ENCODE measurements at places on chromosomes 3 and 15.

- no peak for DNase-seq
Observed at GRCh38 chr15:66771351-66771650, 69.3 kb downstream of the SMAD6 start.

GRCh38 chr3:185152410-185153170 is at the start of gene C3orf70:
TSS of gene C3orf70 (minus strand) at chr3:185153060. CDS start at chr3:185152823, 237 bp downstream.
- peak; percentile 59 for DNase-seq

- DNase-seq = no peak
Observed at GRCh38 chr15:88736204-88736603, 67.0 kb upstream of the ACAN start.

GRCh38 chr3:172138792-172139507 is 99.6 kb downstream of the FNDC3B start:
- DNase-seq = no peak

- DNase-seq = no peak
Observed at GRCh38 chr15:59994888-59995557, 9.1 kb upstream of the FOXB1 start.

DNA sequence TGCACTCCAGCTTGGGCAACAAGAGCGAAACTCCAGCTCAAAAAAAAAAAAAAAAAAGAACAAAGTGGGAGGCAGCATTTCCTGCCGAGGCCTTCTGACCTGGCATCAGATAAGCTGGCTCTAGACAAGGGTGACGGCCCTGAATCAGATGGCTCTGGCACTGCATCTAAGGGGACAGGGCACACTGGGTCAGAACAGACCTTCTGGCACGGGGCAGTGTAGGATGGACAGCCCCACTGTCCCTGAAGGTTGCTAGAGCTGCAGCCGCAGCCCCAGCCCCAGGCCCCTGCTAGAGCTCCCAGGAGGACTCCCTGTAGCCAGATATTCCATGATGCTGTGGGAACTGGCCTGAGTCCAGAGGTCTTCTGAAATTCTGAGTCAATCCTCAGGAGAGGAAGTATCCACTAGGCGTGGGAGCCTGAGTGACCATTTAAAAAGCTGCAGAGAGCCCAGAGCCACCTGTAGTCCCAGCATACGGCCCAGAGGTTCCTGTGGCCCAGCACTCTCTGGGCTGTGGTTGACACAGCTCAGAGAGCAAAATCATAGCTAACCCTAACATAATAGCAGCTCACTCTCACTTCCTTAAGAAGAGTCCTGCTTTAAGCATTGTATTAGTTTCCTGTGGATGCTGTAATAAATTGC is 69.2 kb upstream of the MFGE8 start:
- DNase-seq = no peak

GRCh38 chr3:171850320-171850959 is 7.3 kb downstream of the TMEM212 start:
- no peak for DNase-seq

DNA sequence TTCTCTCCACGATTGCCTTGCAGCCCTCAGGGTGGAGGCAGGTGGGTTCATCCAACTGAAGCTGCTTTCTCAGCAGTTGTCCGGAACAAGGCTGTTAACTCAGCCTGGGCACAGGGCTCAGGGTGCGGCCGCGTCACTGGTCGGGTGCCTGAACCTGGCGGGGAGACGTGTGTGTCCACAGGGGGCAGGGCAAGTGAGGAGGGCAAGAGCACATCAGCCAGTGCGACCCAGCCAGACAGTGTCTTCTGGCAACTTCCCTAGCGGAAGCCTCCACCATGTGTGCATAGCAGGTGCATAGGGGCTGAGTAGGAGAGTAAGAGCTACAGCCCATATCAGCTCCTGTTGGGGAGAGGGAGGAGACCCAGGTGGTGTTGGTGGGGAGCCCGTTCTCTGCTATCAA is 150.4 kb upstream of the THRB start:
- no peak for DNase-seq

DNA sequence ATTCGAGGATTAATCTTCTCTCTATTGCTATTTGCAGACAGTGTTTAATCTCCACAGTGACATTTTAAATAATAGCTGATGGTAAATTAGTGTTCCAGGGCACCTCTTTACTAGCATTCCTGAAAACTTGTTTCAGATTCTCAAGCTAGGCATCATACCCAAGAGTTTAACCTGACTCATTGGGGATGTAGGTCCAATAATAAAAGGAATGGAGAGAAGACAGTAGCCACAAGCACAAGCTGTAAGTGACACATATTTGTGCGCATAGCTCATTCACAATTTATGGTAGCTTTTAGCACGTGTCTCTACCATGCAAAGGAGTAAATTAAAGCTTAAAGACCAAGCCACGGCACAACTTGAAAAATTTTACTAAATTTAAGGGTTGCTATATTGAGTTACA is 171.3 kb upstream of the FAM3D start:
- no peak for DNase-seq

GRCh38 chr3:108345492-108346205 is 49.3 kb downstream of the HHLA2 start:
- DNase-seq = no peak

DNA sequence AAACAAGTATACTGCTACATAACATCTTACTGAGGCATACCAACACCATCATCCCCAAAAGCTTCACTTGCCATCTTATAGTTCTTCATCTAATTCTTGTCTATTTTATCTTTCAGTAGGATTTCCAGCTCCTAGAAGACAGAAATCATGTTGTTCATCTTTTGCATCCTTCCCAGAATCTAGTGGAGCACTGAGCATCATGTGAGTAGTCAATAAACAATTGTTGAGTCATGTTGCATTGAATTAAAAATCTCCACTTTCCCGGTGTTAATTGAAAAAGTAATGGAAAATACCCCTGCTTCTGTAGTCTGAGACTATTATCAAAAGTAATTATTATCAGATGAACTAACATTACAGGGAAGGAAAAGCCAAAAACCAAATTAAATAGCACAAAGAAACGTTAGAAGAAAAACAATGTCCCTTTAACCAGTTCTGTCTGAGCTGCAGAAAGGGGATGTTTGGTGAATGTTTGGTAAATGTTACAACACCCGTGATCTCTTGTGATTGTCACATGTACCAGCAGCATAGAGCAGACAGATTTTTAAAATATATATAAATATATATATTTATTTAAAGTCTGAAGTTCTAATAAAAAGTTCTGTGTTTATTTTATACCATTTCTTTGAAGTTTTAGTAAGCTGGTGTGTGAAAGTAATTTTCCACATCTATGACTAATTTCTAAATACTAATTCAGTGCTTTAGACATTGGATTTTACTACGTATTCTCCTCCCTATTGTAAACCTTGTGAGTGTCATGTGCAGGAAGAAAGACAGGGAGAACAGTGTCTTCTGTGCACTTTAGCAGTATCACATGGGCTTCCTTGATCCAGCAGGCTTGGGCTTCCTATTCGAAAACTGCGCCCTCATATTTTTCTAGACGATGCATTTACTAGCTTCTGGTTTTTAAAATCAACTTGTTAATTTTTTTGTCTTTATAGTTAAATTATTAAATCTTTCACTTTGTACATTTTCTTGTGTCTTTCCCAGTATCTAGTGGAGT is 85.6 kb downstream of the RAP2B start:
- DNase-seq = no peak

- DNase-seq = no peak
Observed at GRCh38 chr15:48862705-48863104, 15.2 kb upstream of the EID1 start.

DNA sequence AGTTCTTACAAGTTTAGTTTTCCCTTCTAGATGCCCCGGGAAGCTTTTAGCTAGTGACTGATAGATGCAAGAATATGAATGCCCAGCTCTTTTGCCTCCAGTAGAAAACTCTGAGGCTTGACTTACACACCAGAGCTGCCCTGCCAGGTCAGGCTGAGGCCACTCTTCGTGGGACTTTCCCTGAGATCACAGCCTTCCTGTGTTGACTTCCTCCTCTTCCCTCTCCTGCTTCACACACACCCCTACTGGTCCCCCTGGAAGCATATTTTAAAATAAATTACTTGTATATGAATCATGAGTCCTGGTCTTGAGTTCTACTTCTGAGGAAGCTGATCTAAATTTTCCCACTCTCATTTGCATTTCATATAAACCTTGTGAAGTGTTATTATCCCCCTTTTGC is 413.7 kb downstream of the PDCD6IP start:
- DNase-seq = no peak

- DNase-seq = no peak
Observed at GRCh38 chr3:71350998-71351397, 232.5 kb downstream of the FOXP1 start.

- no peak for DNase-seq
Observed at GRCh38 chr15:65619626-65620290, 2.0 kb upstream of the SLC24A1 start.

GRCh38 chr3:29291982-29292363 is 11.1 kb downstream of the RBMS3 start:
- no peak for DNase-seq

DNA sequence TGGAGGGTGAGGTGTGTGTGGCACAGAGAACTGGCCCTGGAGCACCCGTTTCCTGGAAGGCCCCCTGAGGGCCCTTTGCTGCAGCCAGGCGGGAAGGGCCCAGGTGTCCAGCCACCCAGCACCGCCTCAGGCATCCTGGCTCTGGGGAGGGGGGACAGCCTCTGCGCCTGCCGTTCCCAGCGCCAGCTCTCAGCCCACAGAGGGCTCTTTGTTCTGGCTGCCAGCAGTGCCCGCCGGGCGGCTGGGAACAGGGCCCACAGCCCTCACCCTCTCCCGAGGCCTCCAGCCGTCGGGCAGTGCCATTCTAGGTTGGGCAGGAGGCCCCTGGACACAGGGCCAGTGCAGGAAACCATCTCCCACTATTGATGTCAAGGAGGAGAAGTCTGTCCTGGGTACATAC is 8.3 kb downstream of the SLC38A3 start:
- no peak for DNase-seq

DNA sequence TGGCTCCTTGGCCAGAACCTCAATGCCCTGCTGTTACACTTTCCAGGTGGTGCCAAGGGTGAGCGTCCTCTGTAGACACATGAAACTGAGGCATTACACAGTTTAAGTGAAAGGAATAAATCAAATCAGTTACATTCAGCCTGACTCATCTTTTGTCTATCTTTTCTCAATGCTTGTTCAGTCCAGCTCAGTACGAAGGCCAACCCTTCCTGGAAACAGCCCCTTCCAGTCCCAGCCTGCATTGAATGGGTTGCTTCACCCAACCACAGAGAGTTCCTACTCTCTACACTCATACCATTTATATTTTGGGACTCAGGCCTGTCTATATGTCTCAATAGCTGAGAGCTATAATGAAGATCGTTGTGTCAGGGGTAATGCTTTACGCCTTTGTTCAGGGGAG is 363.6 kb downstream of the RORA start:
- DNase-seq = no peak

GRCh38 chr3:57923101-57923500 is 85.1 kb upstream of the FLNB start:
- DNase-seq = no peak

GRCh38 chr3:169305460-169305859 is 358.1 kb downstream of the MECOM start:
- no peak for DNase-seq

DNA sequence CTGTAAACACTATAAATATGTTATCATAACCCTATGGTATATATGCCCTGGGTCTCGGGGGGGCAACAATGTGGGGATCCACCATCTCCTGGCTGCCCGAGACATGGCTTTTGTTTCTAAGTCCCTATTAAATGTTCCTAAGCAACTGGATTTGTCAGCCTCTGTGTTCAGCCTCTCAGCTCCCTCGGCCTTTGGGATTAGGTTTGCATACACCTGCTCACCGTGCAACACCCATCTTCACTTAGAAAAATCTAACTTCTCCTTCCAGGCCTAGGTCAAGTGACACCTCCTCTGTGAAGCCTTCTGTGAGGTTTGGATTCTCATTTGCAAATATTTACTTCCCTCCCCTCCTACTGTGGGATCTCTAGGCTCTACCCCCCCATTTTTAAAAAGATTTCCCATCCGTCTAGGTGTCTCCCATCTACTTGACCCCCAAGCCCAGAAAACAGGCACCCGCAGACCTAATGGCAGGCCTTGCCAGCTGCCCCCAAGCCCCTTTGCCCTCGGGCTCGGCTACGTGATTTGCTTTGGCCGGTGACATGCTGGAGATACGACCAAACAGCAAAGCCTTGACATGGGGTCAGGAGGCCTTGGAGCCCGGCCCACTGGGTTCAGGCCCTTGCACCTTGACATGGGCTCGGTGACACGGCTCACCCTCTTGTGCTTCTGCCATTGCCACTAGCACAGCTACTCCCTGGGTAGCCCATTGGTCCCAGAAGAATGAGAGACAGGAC is 66.0 kb upstream of the BLM start:
- no peak for DNase-seq

DNA sequence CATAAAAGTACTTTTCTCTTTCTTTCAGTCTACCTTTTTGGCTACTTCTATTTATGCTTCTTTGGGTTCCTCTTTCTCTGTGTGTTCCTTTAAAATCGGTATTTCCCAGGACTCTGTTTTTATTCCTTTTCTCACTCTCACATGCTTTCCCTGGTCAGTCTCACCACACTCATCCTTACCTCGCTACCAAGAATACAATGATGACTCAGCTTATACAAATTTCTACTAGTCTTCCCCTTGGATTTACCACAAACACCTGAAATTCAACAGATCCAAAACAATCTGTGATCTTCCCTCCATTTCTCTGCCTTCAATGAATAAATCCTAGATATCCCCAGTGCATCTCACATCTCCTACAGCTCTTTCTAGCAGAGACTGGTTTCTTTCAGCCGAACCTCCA is 52.9 kb downstream of the TUBGCP4 start:
- DNase-seq = no peak

DNA sequence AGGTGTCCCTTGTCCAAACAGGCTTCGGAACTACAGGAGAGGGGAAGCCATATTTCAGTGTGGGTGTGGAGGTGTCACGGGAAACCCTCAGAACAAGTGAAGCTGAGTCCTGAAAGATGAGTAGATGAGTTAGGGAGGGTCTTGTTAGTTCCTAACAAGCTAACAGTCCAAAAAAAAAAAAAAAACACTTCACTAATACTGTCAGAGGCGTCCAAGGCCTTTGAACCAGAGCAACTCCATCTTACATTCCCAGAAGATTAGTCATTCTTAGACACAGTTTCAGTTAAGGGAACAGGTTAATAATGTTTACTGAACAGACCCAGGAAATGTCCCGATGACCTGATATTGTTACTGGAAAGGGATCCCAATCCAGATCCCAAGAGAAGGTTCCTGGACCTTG is 7.0 kb upstream of the ATP8B4 start:
- no peak for DNase-seq

DNA sequence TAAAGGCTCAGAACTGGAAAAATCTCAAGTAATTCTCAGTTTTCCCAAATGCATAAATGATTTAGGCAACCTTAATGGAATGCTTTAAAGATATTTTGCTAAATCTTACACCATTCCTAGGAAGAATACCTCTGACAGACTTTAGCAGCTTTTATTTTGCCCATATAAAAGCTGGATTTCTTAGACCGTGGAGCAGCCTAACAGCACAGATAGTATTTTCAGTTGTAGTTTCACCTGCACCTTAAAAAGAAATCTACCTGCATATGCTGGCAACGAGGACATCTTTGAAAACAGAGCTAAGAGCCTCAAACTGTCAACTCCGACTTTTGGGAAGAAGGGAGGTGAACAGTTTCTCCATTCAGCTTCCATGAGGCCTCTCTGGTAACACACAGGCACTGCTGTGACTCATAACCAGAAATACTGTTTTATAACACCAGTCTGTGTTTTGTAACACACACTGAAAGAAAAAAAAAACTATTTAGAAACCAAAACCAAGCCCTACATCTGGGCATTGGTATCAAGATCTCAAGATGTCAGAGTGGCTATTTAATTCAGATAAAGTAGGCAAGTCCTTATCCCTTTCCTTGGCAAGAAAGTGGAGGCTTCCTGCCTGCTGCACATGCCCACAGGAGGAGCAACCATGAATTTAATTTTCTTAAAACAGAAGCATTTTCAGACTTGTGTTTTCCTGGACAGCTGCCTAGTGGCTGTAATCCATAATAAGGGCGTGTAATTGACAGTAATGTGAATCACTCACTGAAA is 181.5 kb upstream of the ICE2 start:
- no peak for DNase-seq
